ENCODE measurements at places on chromosomes 2 and 18. TPM values are rescaled to one million over a fixed set of nuclear protein-coding genes. Genes with fewer than 3 reads are reported as not detected.

The NT5DC4 gene
- total RNA-seq: not detected

The RUFY4 gene
- total RNA-seq: not detected

The UBR3 gene
- 44.9 TPM for total RNA-seq

The RAB11FIP5 gene
- 41.7 TPM for total RNA-seq

The RGPD3 gene
- total RNA-seq: 0.85 TPM

The SLC19A3 gene
- total RNA-seq: 0.19 TPM
